ENCODE measurements at places on chromosomes 3 and 15.
A peak's percentile ranks its signal among the peaks of the same experiment; 100 is the strongest.

GRCh38 chr15:45126535-45127158 lies 3.0 kb downstream of the DUOXA1 start:
- DNase-seq: no peak

DNA sequence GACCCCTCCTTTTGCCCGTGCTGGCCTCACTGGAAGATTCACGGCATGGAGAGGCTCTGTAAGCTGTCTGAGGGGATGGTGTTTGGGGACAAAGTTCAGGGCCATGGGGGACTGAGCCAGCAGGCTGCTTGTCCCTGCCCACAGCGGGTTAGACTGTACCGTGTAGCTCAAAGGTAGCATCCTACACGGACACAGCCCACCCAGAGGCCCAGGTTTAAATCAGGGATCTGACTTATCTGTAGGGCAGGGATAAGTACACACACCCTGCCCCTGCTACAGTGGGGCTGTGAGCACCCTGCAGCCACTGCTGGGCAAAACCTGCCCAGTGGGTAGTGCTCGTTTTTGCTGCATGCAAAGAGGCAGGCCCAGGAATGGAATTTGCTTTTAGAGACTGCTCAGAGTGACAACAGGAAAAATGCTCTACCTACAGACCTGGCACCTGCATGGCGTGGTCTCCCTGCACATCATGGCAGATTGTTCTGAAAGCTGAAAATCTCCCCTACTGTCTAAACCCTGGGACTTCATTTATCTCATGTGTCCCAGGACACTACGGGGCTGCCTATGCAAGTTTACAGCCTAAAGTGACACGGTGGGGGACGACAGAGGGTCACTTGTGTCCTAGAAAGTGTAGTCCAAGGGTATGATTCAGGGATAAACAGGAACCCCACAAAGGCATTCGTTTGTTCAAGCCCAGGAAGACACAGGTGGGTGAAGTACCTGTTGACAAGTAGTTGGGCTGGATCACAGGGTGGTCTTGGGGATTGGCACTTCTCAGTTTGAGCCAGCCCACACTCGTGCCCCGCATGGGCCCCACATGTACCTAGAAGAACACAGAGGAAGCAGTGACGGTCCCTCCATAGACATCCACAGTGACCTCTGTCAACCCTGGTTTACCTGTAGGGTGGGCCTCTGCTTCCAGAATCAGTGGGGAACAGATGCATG lies 27.7 kb downstream of the CHDH start:
- DNase-seq: no peak

- DNase-seq: no peak
These were observed at the start of gene EOMES for GRCh38 chr3:27721717-27722564. EOMES (minus strand) TSS chr3:27722323; CDS start chr3:27722294, 29 bp downstream.

GRCh38 chr3:134291319-134292254 lies 40.9 kb upstream of the RYK start:
- DNase-seq: peak; percentile 38

GRCh38 chr3:170766823-170767575 lies 103.0 kb downstream of the RPL22L1 start:
- no peak for DNase-seq

GRCh38 chr3:150341891-150342290 lies 66.2 kb upstream of the TSC22D2 start:
- no peak for DNase-seq

- DNase-seq: no peak
These were observed 57.5 kb upstream of the TRA2B start for GRCh38 chr3:185995352-185995751.

GRCh38 chr3:17841190-17841828 lies 98.9 kb upstream of the TBC1D5 start:
- DNase-seq: peak; percentile 6

- no peak for DNase-seq
These were observed 54.1 kb downstream of the LEO1 start for GRCh38 chr15:51917493-51917892.

DNA sequence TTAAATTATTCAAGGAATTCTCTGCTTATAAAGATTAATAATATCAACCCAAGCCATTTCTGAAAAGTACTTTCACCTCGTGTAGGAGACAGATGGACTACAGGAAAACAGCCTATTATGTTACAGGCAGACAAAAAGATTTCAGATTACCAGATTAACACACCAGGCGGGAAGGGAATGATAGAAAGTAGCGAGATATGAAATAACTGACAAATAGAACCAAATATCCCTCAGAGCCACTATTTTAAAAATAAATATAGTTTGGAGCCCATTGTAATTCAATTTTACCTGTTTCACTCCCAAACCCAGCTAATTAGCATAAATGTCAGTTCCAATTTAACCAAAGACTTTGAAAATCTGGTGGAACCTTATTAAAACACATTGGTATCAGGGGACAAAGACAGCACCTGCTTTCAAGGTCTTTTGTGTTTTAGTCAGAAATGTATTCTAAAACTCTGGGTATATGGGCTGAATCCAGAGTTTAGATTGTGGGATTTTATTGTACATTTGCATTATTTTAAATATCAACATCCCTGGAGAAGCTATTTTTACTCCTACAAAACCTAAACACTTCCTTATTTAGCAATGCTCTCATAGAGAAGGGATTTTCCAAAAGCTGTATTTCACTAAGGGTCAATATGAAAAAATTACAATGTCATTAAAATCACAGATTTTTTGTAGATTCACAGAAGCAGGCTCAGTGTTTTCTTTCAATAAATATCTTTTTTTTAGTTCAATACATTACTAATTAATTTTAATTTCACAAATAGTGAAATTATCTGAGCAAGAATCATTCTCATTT lies 138.4 kb downstream of the TNIK start:
- DNase-seq: no peak

GRCh38 chr3:18891641-18892040 lies 256.7 kb upstream of the KCNH8 start:
- DNase-seq: no peak

DNA sequence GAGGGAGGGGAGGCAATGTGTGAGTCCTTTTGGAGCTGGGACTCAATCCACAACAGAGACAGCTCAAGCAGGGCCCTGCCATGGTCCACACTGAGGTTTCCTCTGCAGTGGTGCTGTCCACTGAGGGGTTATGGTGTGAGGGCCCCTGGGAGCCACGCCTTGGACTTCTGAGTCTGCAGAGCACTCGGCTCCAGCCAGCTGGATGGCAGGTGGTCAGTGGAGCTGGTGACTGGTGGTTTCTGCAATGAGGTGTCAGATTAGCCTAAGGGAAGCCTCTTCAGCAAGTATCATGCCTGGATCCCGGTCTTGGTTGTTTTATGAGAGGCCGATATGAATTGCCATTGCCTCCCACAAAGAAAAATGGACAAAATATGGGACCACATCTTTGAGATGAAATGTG lies 21.7 kb downstream of the LSM3 start:
- no peak for DNase-seq

DNA sequence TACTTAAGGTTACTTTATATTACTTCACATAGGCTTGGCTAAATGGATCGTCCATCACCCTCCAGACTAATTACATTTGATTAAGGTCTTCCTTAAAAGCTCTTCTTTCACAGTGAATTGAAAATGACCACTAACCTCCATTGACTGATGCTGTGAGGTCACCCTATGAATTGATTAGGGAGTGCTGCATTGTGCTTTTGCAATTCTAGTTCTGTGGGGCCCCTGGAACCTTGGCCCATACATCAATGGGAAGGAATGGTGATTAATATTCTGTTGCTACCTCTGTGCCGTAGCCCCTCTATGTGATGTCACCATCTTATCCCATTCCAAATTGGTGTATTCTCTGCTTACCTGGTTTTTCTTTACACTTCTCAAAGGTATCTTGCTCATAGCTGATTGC lies 682.2 kb downstream of the SQOR start:
- DNase-seq: no peak

- no peak for DNase-seq
These were observed 100.3 kb downstream of the FSIP1 start for GRCh38 chr15:39682366-39682765.

GRCh38 chr15:98612490-98613110 lies 35.7 kb upstream of the IGF1R start:
- no peak for DNase-seq

GRCh38 chr15:83762367-83762766 lies 108.4 kb downstream of the ADAMTSL3 start:
- DNase-seq: no peak

- no peak for DNase-seq
These were observed 113.6 kb downstream of the ADAMTS9 start for GRCh38 chr3:64574194-64574593.

DNA sequence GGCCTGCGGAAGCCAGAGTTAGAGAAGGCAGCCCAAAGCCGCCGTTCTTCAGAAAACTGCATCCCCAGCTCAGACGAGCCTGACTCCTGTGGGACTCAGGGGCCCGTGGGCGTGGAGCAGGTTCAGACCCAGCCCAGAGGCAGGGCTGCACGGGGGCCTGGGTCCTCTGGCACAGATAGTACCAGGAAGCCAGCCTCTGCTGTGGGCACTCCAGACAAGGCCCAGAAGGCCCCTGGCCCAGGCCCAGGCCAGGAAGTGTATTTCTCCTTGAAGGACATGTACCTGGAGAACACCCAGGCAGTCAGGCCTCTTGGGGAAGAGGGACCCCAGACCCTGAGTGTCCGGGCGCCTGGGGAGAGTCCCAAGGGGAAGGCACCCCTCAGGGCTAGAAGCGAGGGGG lies 23.1 kb downstream of the ALPK3 start:
- no peak for DNase-seq

- no peak for DNase-seq
These were observed at the start of gene ACP3 for GRCh38 chr3:132317229-132317948. ACP3 (plus strand) TSS chr3:132317407; CDS start chr3:132317457, 50 bp downstream.

DNA sequence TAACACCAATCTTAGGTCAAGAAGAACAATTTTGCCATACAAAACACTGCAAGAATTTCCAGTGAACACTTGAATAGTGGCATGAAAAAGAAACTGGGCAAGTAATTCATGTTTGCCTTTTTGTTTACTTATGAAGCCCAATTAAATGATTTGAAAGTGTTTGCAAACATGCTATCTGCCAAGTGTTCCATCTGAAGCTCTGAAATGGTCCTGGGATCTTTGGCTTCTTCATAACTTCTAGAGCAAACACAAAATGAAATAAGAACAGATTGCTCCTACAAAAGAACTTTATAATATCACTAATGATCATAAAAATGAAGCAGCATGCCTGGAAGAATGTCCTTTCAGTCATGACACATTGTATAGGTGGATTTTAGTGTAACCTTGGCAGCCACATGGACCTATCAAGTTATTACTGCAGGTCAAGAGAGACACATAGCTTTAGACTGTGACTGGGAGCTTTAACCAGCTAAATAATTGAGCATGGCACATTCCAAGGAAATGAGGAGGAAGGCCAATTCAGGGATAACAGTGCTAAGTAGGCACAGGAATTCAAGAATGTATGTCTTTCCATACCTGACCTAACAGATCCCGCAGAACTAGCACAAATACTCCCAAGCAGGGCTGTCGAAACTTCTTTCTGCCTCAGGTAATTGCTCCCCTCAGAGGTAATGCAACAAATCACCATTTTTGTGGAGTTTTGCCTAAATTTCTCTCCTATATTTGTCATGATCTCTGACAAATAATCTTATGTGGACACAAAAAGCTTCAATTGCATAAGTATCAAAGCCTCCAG lies 144.6 kb downstream of the DUT start:
- DNase-seq: no peak

DNA sequence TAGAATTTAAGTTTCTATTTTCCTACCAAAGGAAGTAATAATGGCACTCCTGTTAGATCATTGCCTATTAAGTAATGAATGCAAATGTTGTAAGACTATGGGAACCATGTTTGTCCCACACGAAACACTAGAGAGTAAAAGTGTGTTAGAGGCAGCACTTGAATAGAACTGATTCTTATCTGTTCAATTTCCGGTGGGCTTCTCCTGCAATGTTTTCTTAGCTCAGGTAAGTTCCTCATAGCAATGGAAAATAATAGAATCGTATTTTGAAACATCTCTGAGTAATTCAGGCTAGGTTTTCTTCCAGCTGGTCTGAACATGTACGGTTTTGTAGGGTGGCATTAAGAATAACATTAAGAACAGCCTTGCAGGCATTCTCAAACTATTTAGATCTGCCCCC lies 145.3 kb upstream of the LIPC start:
- DNase-seq: no peak

DNA sequence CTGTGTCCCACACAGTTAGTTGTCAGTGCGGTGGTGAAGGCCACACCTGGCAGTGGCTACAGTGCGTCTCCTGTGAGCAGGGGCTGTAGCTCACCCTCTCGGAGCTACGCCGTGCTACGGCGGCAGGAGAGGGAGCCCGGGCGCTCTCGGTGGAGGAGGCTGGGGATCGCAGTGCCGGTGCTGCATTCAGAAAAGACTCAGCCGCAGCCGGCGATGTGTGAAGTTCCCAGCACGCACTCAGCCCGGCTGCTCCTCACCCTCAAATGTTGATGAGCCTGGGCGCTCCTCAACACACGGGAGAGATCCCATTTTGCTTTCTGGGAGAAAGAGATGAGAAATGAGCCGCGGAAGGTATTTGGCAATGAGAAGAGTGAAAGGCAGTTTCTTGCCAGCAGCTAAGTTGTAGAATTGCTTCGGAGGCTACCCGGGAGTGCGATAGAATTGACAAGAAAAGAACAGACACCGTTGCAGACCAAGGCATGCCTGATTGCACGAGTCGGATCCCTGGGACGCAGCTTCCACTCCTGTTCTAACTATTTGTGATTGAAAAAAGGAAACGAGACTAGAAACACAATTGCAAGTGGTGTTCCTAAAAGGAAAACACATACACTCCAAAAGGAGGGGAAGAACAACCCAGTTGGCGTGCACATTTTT lies at the start of gene UNC13C:
UNC13C (plus strand) TSS at position 189 of the 654 bp plus-strand sequence. CDS start 34,463 bp downstream, outside the sequence.
- DNase-seq: peak; percentile 14

- DNase-seq: no peak
These were observed 19.0 kb downstream of the CGNL1 start for GRCh38 chr15:57395292-57395691.

DNA sequence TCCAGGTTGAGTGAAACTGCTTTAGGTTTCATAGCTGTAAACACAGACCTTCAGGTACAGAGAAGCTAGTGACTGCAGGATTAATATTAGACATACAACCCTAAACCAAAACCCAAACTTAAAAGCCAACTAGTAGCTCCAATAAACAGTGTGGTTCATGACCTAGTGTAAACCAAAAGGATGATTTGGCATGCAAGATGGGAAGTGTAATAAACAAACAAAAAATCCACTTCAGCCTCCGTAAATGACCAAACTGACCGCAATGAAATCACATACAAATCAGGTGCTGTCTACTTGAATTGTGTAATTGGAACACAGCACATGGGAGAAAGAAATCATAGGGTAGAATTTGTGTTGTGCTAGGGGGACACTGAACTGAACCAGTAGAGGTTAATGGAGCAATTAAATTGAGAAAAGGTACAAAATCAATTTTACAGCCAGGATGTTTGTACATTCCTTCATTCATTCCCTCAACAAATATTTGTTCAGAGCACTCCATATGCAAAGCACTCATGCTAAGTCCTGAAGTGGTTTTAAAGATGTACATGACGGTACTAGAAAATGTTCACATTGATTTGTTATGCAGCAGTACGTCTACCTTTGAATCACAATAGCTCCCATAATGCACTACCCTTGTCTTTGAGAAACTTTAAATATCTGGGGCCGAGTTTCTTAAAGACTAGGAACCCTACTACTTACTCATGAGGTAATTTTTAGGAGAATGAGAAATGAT lies 21.4 kb upstream of the CHST2 start:
- DNase-seq: no peak

Data from NCI-H1092 (cell line).